HCT116 (cell line): ENCODE measurements at places on chromosomes 3 and 15.

DNA sequence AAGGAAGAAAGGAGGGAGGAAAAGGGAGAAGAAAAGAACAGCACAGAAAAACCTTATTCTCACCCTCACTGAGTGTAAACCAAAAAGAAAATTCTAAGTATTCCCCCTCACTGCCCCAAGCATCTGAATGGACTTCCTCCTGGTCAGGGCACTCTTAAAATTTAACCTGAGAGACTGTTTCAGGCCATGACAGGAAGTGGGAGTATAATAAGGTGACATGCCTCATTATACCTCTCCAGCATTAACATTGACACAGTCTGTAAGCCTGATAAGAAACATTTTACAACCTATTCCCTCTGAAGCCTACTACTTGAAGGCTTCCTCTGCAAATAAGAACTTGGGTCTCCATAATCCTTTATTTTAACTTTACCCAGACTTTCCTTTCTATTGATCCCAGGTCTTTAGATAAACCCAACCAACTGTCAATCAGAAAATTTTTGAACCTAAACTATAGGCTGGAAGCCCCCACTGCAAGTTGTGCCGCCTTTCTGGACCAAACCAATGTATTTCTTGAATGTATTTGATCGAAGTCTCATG lies 41.7 kb downstream of the SLCO2A1 start:
- no peak for DNase-seq

DNA sequence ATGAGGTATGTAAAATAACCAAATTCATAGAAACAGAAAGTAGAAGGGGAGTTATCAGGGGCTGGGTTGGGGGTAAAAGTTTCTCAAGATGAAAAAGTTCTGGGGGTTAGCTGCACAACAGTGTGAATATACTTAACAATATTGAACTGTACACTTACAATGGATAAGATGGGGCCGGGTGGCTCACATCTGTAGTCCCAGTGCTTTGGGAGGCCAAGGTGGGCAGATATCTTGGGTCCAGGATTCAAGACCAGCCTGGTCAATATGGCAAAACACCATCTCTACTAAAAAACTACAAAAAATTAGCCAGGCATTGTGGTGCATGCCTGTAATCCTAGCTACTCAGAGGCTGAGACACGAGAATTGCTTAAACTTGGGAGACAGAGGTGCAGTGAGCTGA lies 274.3 kb downstream of the TJP1 start:
- no peak for DNase-seq

DNA sequence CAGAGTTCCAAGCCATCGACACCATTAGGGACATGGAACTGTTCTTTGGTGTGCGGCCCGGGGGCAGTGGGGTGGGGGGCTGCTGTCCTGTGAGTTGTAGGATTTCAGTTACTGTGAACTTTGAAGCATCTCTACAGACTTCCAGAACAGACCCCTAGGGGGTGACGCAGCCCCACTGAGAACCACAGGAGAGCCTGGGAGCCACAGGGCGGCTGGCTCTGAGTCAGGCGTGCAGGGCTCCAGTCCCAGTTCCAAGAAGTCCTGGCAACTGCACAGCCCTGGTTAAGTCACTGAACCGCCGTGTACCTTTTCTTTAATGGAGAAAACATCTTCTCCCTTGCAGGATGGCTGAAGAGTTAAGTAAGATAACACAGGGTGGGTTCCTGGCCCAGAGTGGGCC lies 23.5 kb upstream of the LRTM1 start:
- DNase-seq, result no peak

DNA sequence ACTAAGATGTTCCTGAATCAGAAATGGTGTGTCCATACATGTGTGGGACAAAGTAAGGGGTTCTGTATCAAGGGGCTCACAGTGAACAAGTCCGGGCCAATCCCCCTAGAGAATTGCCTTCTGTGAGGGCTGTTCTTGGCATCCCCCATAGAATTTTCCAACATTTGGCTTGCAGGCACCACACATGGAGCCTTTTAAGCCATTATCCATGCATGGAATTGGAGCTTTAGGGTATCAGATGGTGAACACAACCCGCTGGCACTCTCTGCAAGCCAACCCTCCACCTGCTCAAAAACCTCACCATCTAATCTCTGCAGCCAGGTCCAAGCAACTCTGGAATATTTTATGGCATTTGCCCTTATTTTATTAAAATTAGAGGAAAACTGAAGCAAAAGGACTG lies 278.7 kb downstream of the ERC2 start:
- no peak for DNase-seq
